ENCODE measurements at places on chromosomes 5 and 9.

- no peak for DNase-seq
Measured at GRCh38 chr5:73853091-73853490, 227.1 kb downstream of the ARHGEF28 start.

DNA sequence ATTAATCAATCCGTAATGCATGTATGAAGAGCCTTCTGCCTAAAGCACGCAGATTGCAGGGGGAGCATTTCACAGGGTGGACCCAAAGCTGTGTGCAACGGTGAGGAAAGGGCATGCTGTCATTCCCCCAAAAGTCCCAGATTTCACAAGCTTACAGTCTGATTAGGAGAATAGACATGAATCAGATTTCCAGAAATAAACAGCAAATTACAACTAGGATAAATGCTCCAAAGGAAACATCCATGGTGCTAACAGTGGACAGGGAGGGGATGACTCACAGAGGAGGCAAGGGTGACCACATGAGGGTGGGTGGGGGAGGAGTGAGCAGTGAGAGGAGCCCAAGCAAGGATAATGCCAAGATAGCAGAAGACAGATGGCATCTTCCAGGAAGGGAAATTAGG, 258.4 kb upstream of the TAS2R1 start:
- DNase-seq = no peak

GRCh38 chr5:133242221-133242835, 190.5 kb downstream of the HSPA4 start:
- no peak for DNase-seq

DNA sequence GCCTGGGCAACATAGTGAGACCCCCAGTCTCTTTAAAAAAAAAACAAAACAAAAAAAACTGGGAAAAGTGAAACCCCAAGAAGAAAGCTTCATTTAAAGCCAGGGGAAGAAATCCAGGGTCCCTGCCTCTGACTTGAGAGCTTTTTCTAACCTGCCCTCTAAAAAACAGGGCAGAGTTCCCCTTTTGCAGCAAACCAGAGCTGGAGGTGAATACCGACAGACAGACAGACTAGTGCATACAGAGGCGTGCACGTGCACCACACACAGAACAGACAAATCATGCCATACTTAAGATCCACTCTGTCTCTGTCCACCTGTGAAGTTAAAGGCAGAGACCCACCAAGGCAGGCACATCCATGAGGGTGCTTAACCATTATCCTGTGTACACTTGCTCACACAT, 11.7 kb upstream of the AQP3 start:
- DNase-seq = no peak

- no peak for DNase-seq
Measured at GRCh38 chr5:127369796-127370195, 79.2 kb downstream of the MEGF10 start.

GRCh38 chr9:129146441-129146941, 31.6 kb downstream of the IER5L start:
- no peak for DNase-seq

- DNase-seq = no peak
Measured at GRCh38 chr9:79817438-79818004, 245.8 kb downstream of the TLE4 start.

- no peak for DNase-seq
Measured at GRCh38 chr5:119340597-119341218, 15.1 kb upstream of the TNFAIP8 start.

- no peak for DNase-seq
Measured at GRCh38 chr9:14453286-14453685, 139.3 kb upstream of the NFIB start.

DNA sequence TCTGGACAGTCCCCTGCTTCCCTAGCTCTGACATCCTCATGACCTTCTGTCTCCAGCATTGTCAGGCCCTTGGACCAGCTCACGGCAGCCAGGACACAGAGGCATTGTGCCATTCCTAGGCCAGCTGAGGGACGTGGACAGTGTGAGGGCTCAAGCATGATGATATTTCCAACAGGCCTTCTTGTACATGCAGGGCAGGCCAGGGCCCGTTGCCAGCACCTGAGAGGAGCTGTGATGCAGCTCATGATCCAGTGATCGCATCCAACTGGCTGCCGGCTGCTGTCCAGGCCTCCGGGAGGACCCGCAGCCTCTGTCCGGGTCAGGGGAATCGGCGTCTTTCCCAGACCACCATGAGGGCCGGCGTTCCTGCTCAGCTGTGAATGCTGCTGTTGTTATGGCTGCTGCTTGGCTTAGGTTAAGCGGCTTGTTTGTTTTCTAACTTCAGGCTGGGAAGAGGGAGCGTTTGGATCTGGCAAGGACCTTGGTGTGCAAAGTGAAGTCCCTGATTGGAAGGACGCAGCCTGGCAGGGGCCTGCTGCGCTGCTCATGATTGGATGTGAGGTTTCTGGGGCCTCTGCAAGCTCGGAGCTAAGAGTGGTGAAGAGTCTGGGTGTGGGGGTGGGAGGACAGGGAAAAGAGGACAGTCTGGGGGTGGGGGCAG, 53.8 kb downstream of the PDZD2 start:
- DNase-seq = no peak

DNA sequence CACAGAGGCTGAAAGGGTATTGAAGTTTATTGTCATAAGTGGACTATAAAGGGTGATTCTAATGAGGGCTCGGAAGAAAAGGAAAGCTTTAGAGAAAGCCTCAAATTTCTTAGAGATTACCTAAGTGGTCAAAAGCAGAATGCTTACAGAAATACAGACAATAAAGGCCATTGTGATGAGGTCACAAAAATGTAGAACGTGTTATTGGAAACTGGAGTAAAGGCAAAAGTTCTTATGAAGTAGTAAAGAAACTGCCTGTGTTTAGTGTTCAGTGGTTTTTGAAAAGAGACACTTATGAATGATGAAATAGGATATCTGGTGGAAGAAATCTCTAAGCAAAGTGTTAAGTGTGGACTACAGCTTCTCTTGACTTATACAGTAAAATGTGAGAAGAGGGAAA, 726.9 kb downstream of the DNAH5 start:
- DNase-seq = no peak

- no peak for DNase-seq
Measured at GRCh38 chr5:10479154-10479721, 37.6 kb downstream of the ROPN1L start.

- no peak for DNase-seq
Measured at GRCh38 chr5:124995421-124995820, 249.0 kb upstream of the ZNF608 start.

- no peak for DNase-seq
Measured at GRCh38 chr5:94389515-94389899, 228.9 kb downstream of the KIAA0825 start.

DNA sequence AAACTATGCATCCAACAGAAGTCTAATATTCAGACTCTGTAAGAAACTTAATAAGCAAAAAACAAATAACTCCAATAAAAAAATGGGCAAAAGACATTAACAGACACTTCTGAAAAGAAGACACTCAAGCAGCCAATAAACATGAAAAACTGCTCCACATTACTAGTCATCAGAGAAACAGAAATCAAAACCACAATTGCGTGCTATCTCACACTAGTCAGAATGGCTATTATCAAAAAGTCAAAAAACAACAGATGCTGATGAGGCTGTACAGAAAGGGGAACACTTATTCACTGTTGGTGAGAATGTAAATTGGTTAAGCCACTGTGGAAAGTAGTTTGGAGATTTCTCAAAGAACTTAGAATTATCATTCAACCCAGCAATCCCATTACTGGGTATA, 101.2 kb upstream of the TRIM32 start:
- no peak for DNase-seq

GRCh38 chr5:171342362-171343111, 33.5 kb downstream of the TLX3 start:
- peak; percentile 40 for DNase-seq

GRCh38 chr5:88952344-88952743, 69.4 kb upstream of the MEF2C start:
- DNase-seq = no peak

DNA sequence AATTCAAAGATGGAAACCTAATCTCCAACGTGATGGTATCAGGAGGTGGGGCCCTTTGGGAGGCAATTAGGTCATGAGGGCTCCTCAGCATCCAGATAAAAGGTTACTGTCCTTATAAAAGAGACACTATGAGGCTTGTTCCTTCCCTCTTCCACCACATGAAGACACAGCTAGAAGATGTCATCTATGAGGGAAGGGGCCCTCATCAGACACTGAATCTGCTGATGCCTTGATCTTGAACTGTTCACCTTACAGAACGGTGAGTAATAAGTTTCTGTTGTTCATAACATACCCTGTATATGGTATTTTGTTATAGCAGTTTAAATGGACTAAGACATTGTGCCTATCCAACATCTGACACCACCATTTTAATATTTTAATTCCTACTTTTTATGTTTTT, 19.7 kb upstream of the CCNH start:
- no peak for DNase-seq

DNA sequence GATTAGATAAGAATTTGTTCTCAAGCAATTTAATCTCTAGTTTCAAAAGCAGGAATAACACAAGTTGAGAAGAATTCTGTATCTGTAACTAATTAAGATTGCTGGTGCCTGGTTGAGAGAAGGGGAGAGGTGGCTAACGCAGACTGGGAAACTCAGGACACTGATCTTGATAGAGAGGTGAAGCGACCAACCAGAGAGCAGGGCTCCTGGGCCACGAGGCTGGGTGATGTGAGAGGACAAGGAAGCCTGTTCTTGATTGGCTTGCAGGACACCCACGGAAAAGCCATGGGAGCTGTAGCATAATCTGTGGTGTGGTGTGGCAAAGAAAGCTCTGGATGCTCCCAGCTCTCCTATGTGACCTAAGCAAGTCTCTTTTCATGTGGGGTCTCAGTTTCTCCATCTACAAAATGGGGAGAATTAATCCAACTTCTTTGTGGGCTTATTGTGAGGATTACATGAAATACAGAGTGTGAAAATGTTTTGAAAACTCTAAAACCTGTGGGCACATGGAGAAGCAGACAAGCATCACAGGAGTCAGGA, 594.1 kb upstream of the BRINP1 start:
- DNase-seq = no peak

DNA sequence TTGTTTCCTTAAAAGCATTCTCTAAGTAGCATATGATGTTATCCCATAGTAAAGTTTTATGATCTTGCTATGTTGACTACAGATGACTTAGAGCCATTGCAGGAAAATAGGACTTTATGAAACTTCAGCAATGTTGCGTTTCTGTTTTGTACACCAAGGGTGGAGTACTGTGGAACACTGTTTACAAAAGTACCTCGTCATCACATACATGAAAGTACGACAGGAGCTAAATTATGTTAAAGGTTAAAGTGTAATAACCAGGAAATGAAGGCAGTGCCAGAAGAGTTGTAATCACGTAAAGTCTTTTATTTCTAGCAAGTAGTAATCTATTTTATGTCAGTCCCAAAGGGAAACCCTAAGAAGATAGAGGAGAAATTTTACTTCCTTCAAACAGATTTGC, 50.9 kb downstream of the C9orf85 start:
- no peak for DNase-seq

- DNase-seq = no peak
Measured at GRCh38 chr5:73291873-73292272, 118.9 kb downstream of the TMEM174 start.

DNA sequence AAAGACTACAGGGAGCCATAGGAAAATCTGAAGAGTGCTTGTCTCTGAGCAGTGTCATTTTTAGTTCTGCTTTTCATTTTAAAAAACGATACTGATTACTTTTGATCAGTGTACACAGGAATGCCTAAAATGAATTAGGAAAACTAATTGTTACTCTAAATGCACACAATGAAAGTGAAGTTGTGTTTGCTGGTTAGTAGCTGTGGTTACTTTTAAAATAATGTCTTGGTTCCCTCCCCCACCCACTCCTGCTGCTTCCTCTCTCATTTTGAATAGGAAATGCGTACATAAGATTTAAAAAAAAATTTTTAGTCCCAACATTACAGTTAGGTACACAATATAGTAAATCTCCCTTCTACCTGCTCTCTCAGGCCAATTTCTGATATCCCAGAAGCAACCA, 47.5 kb upstream of the PLPP1 start:
- no peak for DNase-seq

- DNase-seq = peak; percentile 55
Measured at GRCh38 chr5:136620016-136620419, 254.7 kb upstream of the TRPC7 start.

GRCh38 chr5:124738681-124739633, 7.5 kb downstream of the ZNF608 start:
- DNase-seq = peak; percentile 42

DNA sequence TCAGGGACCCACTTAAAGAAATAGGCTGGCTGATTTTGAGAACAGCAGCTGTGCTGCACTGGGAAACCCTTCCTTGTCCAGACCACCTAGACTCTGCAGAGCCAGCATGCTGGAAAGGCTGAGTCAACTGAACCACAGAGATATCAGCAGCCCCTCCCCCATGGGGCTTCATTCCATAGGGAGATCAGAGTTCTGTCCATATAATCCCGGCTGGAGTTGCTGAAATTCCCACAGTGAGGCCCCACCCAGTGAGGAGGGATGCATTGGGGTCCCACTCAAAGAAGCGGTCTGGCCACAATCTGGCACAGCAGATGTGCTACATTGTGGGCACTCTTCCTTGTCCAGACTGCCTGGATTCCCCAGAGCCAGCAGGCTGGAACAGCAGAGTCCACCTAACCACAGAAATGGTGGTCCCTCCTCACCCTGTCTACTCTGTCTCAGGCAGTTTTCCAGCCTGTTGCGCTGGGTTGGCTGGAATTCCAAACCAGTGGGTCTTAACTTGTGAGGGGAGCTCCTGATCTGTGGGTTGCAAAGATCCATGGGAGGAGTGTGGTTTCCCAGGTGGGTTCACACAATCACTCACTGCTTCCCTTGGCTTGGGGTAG, 127.1 kb downstream of the RNF180 start:
- no peak for DNase-seq

DNA sequence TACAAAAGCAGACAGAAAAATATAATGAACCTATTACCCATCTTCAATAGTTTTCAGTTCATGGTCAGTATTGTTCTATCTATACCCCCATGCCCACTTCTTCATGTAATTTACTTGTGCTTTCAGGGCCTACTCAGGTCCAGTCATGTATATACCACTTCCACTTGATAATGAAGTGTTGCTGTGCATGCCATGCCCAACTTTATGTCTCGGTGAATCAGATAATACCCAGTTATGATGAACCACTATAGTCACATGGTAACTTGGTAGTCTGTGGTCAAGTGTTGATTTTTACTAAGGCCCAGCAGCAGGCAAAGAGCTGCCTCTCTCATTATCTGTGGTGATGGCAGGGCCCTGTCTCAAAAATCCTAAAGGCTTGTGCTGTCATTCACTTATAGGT, 70.7 kb upstream of the IL33 start:
- DNase-seq = no peak

- no peak for DNase-seq
Measured at GRCh38 chr9:27338527-27338903, 41.6 kb upstream of the EQTN start.

DNA sequence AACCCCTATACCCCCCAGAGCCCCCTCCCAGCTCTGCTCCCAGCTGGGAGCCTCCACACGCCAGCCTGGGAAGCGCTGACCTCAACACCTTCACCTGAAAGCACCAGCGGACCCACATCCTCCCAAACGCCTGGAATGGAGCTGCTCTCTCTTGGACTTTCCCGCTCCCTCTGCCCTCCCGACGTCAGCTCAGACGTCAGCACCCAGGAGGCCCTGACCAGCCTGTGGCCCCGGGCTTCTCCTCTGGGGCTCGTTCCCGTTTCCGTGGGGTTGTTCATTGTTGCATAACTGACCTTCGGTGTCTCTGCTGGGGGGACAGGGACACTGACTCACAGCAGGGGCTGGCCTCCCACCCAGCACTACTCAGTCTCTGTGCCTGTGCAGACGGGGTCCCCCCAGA, 35.0 kb upstream of the SLC6A3 start:
- DNase-seq = no peak

All from bone marrow (tissue), 2 donors.